Mesothelial cell of epicardium (in vitro differentiated cells): ENCODE measurements at places on chromosomes 1 and 21. TPM values are rescaled to one million over a fixed set of nuclear protein-coding genes. Genes with fewer than 3 reads are reported as not detected.

DNA sequence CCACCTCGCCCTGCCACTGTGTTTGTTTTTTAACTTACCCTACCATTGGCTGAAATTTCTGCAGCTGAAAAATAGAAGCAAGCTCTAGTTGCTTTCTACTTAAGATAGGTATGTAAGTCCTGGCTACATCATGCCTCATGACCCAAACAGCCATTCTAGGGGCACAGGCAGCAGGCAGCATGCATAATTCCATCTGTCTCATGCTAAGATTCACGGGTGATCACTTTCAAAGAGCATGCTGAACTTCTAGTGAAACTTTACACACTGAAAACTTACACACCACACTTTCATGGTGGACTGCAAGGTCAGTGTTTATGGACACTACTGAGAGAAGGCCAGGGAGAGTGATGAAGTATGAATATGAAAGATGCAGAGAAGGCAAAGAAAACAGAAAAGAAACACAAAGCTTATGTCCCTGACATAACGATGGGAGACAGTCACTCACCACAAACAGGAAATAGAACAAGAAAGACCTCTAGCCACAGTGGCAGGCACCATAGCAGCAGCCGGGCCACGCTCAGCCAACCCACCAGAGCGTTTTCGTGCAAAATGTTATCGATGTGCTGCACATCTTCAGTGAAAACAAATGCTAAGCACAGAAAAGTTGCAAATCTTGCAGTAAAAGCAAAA is 102.3 kb upstream of the TIAM1 start:
- no peak overlapping the region for H3K4me3 ChIP-seq
- peaks cover 30% of the 10 kb centered on the region for H3K4me1 ChIP-seq

Gene NMNAT1
- total RNA-seq: 9.7 to 11.3 TPM (median 11.3 TPM) in 3 replicates

GRCh38 chr1:29893046-29893723 is 656.9 kb downstream of the PTPRU start:
- no peak overlapping the region for H3K4me3 ChIP-seq
- no peak overlapping the region for H3K27ac ChIP-seq
- no peaks in the 10 kb centered on the region for H3K36me3 ChIP-seq
- H3K27me3 ChIP-seq: peaks cover 89% of the 10 kb centered on the region
- no peak for DNase-seq

Gene AIRE
- total RNA-seq: 0.13 to 0.23 TPM (median 0.18 TPM) in 3 replicates

GRCh38 chr1:165753934-165754333 is 14.7 kb downstream of the TMCO1 start:
- no peaks in the 10 kb centered on the region for H3K4me1 ChIP-seq
- peaks cover 18% of the 10 kb centered on the region for H3K36me3 ChIP-seq
- no peak overlapping the region for H3K27ac ChIP-seq
- no peaks in the 10 kb centered on the region for H3K27me3 ChIP-seq
- H3K4me3 ChIP-seq: no peak overlapping the region
- DNase-seq: no peak

- peak overlapping the region; percentile 95 for H3K27ac ChIP-seq
- DNase-seq: no peak
- H3K4me3 ChIP-seq: peak overlapping the region; percentile 84
- H3K27me3 ChIP-seq: no peaks in the 10 kb centered on the region
These were observed 2.2 kb downstream of the LMO4 start for GRCh38 chr1:87330885-87331364.

GRCh38 chr1:44002606-44003157 is 11.3 kb downstream of the CCDC24 start:
- H3K36me3 ChIP-seq: peaks cover 6% of the 10 kb centered on the region
- no peaks in the 10 kb centered on the region for H3K27me3 ChIP-seq
- DNase-seq: no peak
- no peak overlapping the region for H3K27ac ChIP-seq
- no peaks in the 10 kb centered on the region for H3K4me1 ChIP-seq

Gene FBLIM1
- 101 to 103 TPM (median 101 TPM) in 3 replicates for total RNA-seq

GRCh38 chr1:29732453-29732852 is 496.1 kb downstream of the PTPRU start:
- DNase-seq: no peak
- H3K4me3 ChIP-seq: no peak overlapping the region
- no peak overlapping the region for H3K27ac ChIP-seq
- peaks cover 10% of the 10 kb centered on the region for H3K27me3 ChIP-seq
- H3K4me1 ChIP-seq: peaks cover 2% of the 10 kb centered on the region

Gene CNR2
- not detected in 3 replicates for total RNA-seq

Gene ADGRL2
- total RNA-seq: 81.5 to 89.8 TPM (median 83.4 TPM) in 3 replicates

DNA sequence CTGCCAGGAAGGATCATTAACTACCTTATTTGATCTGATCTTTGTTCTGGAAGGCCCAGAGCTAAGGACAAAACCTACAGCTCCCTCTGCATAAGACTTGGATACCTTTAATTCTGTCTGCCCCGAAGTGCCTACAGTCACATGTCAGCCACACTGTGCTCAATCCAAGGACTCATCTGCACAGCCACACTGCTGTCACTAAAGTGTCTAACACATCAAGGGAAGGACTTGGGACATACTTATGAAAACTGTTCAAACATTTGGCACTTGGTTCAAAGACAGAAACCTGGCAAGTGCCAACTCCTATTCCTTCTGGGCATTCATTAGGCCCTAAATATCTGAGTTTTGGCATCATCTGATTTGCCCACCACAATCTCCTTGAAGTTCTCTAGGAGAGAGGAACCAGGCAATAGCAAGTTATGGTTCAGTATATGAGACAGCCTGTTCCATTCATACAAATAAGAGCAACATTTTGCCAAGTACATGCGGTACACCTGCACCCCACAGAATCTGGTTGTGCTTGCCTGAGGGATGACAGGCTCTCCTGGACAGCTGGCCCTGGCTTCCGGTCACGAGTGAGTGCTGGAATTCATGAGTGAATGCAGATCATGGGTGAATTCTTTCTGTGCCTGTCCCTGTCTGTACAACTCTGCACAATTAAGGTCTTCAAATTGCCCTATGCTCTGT is 105.9 kb downstream of the KCNK1 start:
- H3K36me3 ChIP-seq: no peaks in the 10 kb centered on the region
- no peak for DNase-seq
- no peaks in the 10 kb centered on the region for H3K27me3 ChIP-seq
- peaks cover 21% of the 10 kb centered on the region for H3K4me1 ChIP-seq
- H3K27ac ChIP-seq: no peak overlapping the region
- no peak overlapping the region for H3K4me3 ChIP-seq

DNA sequence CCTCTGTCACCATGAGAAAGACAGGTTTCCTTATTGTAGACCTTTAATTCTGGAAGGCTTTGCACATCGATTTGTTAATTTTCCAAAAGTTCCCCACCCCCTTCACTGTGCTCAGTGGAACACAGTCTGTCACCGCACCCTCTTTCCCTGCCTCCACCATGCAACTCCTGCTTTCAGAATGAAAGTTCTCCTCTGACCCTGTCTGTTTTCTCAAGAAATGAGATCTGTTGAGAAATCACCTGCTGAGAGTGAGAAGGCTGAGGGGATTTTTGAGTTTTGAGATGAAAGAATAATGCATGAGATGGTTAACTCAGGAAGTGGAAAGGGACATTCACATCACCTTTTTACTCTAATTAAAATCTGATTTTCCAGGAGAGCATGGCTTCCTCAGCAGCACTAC is 99.6 kb downstream of the CYYR1 start:
- H3K27me3 ChIP-seq: no peaks in the 10 kb centered on the region
- H3K4me1 ChIP-seq: no peaks in the 10 kb centered on the region
- DNase-seq: no peak

GRCh38 chr21:46393451-46393940 is 65.2 kb upstream of the DIP2A start:
- H3K4me3 ChIP-seq: no peak overlapping the region
- no peak for DNase-seq
- peaks cover 16% of the 10 kb centered on the region for H3K36me3 ChIP-seq
- no peak overlapping the region for H3K27ac ChIP-seq
- no peaks in the 10 kb centered on the region for H3K4me1 ChIP-seq
- H3K27me3 ChIP-seq: no peaks in the 10 kb centered on the region

Gene KIF26B
- 63.3 to 69.7 TPM (median 64.9 TPM) in 3 replicates for total RNA-seq

- peaks cover 9% of the 10 kb centered on the region for H3K27me3 ChIP-seq
- no peak for DNase-seq
- no peaks in the 10 kb centered on the region for H3K36me3 ChIP-seq
- H3K4me1 ChIP-seq: peaks cover 9% of the 10 kb centered on the region
- no peak overlapping the region for H3K27ac ChIP-seq
These were observed 1.4 kb downstream of the LDLRAD1 start for GRCh38 chr1:54016343-54017282.

DNA sequence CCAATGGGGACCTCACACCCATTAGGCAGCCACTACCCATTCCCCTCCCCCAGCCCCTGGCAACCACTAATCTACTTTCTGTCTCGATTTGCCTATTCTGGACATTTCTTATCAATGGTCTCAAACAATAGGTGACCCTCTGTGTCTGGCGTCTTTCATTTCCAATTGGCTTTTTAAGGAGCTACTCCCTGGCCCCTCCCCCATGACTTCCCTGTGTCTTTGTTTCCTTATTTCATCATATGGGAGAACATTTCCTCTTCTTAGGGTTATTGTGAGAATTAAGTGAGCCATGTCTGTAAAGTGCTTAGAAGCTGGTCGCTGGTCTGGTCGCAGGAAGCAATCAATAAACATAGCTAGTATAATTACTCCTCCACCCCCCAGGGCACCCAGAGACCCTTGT is 80.9 kb downstream of the SPSB1 start:
- H3K27me3 ChIP-seq: no peaks in the 10 kb centered on the region
- no peak overlapping the region for H3K4me3 ChIP-seq
- H3K36me3 ChIP-seq: no peaks in the 10 kb centered on the region
- DNase-seq: no peak

Gene OR6N2
- not detected in 3 replicates for total RNA-seq

- no peaks in the 10 kb centered on the region for H3K27me3 ChIP-seq
- no peak overlapping the region for H3K27ac ChIP-seq
- H3K4me3 ChIP-seq: no peak overlapping the region
- H3K4me1 ChIP-seq: no peaks in the 10 kb centered on the region
- no peak for DNase-seq
- H3K36me3 ChIP-seq: peaks cover 3% of the 10 kb centered on the region
These were observed 1112.3 kb downstream of the KCNT2 start for GRCh38 chr1:195495720-195496635.

Gene CLCNKB
- total RNA-seq: 2.9 to 3.6 TPM (median 3.0 TPM) in 3 replicates

DNA sequence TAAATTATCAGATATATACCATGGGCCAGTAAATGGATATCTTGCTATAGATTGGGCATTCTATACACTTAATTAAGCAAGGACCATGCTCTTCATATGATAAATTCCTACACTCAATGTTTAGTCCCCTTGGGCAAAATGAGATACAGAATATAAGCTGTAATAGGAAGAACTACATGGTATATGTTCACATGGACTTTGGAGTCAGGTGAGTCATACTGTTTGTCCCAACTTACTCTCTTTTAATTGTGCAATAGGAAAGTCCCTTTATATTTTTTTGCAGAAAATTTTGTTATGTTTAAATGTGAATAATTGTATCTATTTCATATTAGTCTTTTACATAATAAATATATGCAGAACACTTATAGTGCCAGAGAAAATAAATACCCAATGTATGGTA is 820.2 kb upstream of the ADAMTS5 start:
- no peak overlapping the region for H3K27ac ChIP-seq
- no peaks in the 10 kb centered on the region for H3K4me1 ChIP-seq
- peaks cover 17% of the 10 kb centered on the region for H3K36me3 ChIP-seq
- H3K4me3 ChIP-seq: no peak overlapping the region
- H3K27me3 ChIP-seq: no peaks in the 10 kb centered on the region
- DNase-seq: no peak

Gene MATN1
- total RNA-seq: 4.0 to 5.6 TPM (median 4.9 TPM) in 3 replicates

- H3K27me3 ChIP-seq: peaks cover 16% of the 10 kb centered on the region
- peak overlapping the region; percentile 71 for H3K27ac ChIP-seq
These were observed 11.2 kb downstream of the UBE2Q1 start for GRCh38 chr1:154547105-154547732.

DNA sequence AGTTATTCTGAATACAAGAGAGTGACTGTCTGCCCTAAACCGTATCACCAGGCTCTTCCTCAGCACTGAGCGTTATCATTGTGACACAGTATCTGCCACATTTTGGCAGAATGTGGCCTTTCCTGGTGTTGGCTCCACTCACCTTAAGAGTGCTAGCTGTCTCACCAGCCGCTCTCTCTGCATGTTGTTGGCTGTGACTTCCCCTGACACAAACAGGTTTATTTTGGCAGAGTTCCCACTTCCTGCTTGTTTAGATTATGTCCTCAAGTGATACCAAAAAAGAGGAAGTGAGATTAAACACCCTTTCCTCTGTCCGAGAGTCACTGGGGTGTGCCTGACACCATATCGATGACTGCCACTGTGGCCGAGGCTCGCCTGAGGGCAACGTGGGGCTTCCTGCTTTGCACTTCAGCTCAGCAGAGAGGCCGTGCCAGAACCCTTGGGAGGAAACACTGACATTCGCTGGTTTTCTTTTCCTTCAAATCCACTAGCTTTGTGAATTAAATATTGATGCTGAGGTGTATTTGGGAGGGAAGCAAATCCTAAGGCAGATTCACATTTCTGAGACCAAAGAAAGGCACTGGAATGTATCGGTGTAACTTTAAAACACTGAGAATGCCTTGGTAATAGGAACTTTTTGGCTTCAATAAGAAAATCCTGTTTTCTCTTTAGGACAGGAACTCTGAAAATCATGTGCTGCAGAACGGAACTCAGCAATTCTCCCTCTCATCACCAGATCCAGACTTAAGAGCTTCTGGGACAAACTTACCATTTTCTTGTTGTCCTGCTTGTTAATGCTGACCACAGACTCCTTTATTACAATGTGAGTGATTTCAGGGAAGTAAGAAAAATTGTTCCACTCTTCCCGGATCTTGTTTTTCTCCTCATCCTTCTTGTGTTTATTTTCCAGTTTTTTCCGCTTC is 102.1 kb downstream of the JAK1 start:
- no peaks in the 10 kb centered on the region for H3K4me1 ChIP-seq
- no peaks in the 10 kb centered on the region for H3K27me3 ChIP-seq
- H3K4me3 ChIP-seq: no peak overlapping the region
- no peak for DNase-seq
- H3K36me3 ChIP-seq: peaks cover 38% of the 10 kb centered on the region

- H3K4me1 ChIP-seq: peaks cover 6% of the 10 kb centered on the region
- H3K36me3 ChIP-seq: no peaks in the 10 kb centered on the region
- no peak overlapping the region for H3K4me3 ChIP-seq
- DNase-seq: no peak
- H3K27ac ChIP-seq: no peak overlapping the region
These were observed 198.6 kb upstream of the EDN2 start for GRCh38 chr1:41682845-41683625.

Gene IRF6
- 38.1 to 43.1 TPM (median 39.9 TPM) in 3 replicates for total RNA-seq

DNA sequence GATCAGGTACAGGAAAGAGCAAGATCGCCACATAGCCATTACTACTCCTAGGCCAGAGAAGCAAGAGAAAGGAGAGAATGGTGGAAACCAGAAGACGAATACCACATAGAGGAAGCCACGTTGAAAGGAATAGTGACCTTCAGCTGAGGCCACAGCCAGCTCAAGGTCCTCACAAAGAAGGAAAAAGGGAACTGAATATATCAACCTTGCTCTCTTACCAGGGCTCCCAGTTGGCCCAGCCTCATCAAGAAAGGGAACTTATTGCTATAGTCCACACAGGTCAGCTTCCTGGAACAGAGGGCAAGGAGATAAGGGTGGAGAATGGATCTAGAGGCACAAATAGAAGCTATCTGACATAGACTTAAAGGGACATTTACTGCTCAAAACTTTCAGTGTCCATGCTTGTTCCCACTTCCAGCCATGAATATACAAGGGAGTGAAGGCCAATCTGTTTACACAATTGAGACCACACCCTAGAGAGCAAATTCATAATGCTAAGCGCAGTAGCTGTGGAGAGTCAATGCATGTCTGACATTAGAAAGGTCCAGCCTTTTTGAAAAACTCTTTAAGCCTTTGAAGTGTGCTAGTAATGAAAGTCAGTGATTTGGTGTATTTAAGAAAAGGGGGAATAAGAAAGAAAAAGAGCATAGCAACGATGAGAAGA is 120.7 kb upstream of the ZC3H11B start:
- H3K4me3 ChIP-seq: no peak overlapping the region
- no peaks in the 10 kb centered on the region for H3K27me3 ChIP-seq
- no peak for DNase-seq
- H3K27ac ChIP-seq: no peak overlapping the region
- peaks cover 23% of the 10 kb centered on the region for H3K4me1 ChIP-seq
- peaks cover 3% of the 10 kb centered on the region for H3K36me3 ChIP-seq
